Effector memory CD4-positive, alpha-beta T cell (primary cell): ENCODE measurements at places on chromosomes 12 and 14.

DNA sequence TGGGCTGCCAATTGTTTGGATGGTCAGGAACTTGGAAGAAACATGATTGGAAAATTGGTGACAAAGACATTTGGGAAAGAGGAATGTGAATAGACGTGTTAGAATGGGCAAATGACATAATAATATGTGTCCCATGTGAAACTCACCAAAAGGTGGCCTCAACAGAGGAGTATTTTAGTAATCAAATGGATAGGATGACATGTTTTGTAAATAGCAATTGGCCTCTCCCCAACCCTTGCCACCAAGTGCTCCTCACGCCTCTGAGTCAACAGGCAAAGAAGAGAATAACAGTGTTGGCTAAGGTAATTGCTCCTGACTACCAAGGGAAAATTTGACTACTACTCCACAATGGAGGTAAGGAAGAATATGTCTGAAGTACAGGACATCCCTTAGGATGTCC lies 81.4 kb downstream of the ATXN7L3B start:
- no peak for DNase-seq

GRCh38 chr12:63226792-63227463 lies 75.9 kb upstream of the AVPR1A start:
- no peak for DNase-seq

DNA sequence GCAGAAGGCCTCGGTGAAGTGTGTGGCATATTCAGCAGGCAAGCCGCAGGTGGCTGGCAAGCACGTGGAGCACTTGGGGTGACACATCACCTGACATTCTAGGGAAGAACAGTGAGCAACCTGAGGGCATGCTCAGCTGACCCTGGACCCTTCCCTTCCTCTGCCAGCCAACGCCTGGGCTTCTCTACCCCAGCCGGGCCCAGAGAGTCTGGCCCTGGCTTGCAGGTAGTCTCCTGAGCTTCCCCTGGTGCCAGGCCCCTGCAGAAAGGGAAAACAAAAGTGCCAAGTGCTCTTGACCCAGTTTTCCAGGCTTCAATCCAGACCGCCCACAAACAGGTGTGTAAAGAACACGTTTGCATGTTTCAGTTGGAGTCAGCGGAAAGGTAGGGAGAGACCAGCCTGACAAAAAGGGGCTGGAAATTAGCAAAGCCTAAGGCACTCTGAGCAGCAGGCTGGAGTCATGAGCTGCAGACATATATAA lies 45.7 kb downstream of the PRKAB1 start:
- DNase-seq: no peak

DNA sequence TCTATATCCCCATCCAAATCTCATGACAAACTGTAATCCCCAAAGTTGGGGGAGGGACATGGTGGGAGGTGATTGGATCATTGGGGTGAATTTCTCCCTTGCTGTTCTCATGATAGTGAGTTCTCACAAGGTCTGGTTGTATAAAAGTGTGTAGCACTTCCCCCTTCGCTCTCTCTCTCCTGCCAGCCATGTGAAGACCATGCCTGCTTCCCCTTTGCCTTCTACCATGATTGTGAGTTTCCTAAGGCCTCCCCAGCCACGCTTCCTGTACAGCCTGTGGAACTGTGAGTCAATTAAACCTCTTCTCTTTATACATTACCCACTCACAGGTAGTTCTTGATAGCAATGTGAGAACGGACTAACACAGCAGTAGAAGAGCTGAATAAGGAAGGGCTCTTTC lies 62.6 kb upstream of the VASH1 start:
- DNase-seq: no peak

DNA sequence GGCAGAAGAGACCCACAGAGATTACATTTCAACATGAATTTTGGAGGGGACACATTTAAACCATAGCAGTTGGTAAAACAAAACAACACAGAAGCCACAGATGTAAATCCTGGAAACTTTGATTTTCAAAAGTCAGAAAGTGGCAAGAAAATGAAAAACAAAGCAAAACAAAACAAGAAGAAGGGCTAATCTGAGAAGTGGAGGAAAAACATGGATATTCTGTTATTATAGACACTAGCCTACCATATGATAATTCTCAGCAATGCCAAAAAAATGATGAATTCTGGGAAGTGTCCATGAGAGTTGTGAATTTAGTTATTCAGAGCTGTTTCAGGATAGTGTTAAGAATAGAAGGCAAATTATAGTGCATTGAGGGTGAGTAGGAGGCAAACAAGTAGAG lies 192.3 kb downstream of the TRHDE start:
- DNase-seq: no peak
